Immature natural killer cell (primary cell): ENCODE measurements at places on chromosomes 1 and 21. TPM values are rescaled to one million over a fixed set of nuclear protein-coding genes. Genes with fewer than 3 reads are reported as not detected.

DNA sequence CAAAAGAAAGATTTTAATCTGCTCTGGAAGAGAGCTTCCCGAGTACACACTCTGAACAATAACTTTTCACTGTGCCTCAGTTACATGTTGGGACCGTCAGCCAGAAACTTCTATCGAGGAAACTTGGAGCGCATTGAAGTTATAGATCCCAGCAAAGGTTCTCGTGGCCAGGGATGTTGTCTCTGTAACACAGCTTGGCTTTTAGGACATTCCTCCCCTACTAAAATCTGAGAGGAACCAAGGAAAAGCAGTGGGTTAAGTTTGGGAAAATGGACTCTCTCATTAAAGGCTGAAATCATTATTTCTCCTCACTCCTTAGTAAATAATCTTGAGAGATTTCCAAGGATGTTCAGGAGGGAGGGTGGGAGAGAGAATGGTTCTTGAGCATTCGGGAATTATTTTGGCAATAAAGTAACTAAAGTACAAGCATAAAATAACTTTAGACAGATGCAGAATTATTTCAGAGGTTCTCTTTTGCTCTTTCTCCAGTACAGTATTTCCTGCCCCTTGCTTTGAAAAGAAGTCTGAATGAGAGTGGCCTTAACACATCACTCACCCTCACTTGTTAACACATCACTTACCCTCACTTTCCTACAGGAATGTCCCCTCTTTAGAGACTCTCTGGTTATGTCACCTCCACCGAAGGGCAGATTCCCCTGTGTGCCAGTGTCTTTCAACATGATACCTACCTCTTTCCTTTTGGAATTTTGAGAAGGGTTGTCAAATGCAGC, 1.8 kb upstream of the NFIA start:
- no peak for DNase-seq

- DNase-seq = no peak
Observed at GRCh38 chr1:1626207-1627141, 5.5 kb upstream of the MMP23B start.

- no peak for DNase-seq
Observed at GRCh38 chr1:165443539-165444311, 1.2 kb downstream of the RXRG start.

DNA sequence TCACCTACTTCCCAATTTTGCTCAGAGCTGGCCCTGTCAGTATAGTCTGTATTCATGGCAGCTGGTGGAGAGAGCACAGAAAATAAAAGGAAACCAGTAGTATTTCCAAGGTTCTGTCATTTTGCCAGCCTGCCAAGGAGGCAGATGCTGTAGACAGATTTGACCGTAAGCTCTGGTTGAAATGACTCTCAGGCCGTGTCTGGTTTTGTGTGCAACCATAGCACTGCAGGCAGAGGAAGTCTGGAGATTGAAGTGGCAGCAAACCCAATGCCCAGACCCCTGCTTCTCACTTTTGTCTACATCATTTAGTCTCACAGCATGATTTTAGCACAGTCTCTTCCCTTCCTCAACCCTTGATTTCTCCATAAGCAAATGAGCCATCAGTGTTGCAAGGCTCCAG, 291.7 kb downstream of the PAPPA2 start:
- DNase-seq = no peak

GRCh38 chr1:200877839-200878551, 5.2 kb downstream of the GPR25 start:
- peak; percentile 12 for DNase-seq

DNA sequence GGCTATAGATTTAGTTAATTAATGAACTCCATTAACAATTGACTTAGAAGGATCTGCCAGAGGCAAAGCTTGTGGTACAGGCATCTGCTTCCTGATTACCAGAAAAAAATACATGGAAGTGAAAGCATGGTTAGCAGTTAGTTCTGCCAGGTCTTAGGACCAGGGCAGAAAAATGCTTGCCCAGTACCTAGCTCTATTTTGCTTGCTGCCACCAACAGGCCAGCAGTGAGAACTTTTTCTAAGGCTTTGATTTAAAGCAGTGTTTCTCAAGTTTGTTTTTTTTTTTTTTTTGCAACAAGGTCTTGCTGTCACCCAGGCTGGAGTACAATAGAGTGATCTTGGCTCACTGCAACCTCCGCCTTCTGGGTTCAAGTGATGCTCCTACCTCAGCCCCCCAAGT, 16.4 kb upstream of the MTF1 start:
- no peak for DNase-seq

DNA sequence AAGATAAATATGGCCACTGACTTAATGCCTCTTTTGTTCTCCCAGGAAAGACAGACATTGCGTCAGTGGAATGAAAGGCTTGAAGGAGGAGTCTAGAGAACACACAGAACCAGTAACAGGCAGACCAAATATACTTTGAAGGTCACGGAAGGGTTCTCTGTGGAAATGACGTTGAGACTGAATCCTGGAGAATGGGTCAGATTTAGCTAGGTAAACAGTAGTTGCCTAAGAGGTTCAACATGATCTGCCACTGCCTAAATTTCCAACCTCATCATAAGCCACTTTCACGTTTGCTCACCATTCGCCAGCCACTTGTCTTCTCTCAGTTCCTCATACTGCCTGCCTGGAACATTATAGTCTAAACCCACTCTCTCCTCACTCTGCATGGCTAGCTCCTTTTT, 20.5 kb downstream of the PLA2G4A start:
- DNase-seq = no peak

GRCh38 chr1:23611601-23612327, 52.5 kb upstream of the ID3 start:
- no peak for DNase-seq

DNA sequence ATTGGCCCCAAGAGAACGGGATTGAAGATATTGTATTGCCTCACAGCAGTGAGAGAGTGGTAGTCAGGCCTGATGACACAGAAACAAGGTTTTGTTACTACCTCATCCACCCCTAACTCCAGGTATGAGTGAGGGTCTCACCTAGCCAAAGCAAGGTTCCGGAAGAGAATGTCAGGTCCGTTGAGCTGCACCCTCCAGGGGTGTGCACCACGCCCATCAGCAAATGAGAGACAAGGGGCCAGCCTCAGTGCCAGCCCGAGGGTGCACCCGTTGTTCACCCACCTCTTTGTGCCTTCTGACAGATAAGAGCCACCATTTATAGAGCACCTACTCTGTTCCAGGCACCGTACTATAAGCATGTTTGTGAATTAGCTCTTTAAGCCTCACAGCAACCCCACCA, 121.9 kb upstream of the IPO9 start:
- DNase-seq = no peak

- DNase-seq = no peak
Observed at GRCh38 chr21:45872902-45873301, 108.7 kb upstream of the COL6A1 start.

DNA sequence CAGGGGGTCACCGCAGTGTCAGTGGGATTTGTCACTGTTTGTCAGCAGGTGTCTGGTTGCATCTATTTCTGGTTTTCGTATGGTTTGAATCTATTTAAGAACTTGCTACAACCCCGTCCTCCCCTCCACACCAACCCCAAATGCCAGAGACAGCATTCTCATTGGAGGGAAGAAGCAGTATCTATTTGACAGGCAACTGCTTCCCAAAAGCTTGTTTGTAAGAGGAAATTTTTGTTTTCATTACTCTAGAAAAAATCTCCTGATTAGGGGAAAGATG, 54.4 kb downstream of the NR5A2 start:
- DNase-seq = no peak

- no peak for DNase-seq
Observed at GRCh38 chr1:156118177-156118868, 3.8 kb downstream of the LMNA start.

DNA sequence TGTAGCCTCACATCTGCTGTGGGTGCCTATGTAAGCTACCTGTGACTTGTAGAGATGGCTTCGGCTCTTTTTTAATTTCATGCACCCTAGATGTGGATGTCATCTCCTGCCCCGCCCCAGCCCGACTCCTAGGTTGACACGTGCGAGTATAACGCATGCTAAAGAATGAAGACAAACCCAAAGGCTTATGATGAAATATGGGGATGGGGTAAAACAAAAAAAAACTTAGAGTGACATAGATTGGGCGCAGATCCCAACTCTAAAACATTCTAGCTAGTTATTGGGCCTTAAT, 613 bp upstream of the ERO1B start:
- DNase-seq = no peak

DNA sequence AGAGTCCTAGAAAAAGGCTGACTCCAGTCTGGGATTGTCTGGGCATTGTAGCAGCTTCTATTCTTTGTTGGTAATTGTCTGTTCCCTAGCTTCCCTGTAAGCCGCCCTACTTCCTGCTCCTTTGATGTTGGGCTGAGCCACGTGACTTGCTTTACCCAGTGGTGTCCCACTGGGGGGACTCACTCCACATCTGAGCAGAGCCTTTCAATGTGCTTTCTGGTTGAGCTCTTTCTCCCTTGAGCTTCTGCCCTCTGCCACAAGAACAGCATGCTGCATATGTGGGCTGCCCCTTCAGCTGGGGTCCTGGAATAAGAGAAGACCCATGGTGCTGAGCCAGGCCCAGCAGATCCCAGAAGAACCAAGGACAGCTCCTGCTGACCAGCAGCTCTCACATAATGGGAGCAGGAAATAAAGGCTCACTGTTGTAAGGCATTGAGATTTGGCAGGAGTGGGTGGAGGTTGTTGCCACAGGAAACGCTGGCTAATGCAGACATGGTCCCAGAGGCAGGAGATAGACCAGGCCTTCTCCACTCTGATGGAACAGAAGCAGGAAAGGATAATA, 276.3 kb upstream of the GJB5 start:
- no peak for DNase-seq

DNA sequence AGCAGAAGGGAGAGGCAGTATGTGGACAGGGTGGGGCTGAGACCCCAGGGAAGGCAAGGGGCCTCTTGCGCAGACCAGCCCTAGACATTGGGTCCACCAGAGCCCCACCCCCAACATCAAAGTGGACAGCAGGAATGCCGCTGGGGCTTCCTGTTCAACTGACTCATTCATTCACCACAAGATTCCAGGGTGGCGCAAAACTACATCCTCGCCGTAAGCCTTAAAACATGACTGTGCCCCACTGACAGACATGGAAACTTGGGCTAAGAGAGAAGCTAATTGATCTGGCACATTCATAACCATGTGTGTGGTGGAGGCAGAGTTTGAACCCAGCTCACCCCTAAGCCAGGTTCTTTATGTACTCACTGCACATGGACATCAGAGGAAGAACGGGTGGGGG, 14.0 kb downstream of the COL16A1 start:
- no peak for DNase-seq

DNA sequence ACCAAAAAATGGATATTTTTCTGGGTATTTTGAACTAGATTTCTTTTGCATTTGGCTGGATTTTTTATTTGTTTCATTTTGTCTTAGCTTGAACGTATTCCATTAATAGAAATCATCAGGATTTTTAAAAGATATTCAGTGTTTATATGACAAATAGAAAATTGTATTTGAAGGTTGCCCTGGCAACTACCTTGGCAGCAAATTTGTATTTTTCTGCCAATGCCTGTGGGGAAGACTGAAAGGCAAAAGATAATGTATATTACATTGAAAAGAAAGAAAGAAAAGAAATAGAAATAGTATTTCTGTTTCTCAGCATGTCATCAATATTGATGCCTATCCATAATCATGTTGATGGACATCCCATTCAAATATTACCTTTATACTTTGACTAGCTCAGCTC, 16.8 kb downstream of the VCAM1 start:
- DNase-seq = no peak

- peak; percentile 68 for DNase-seq
Observed at GRCh38 chr1:117059334-117059677, 820 bp upstream of the TTF2 start.

GRCh38 chr1:117529683-117530082, 76.2 kb upstream of the TENT5C start:
- no peak for DNase-seq

- no peak for DNase-seq
Observed at GRCh38 chr21:30582870-30583269, 7.3 kb downstream of the KRTAP22-2 start.

Gene ACOT7
- polyA plus RNA-seq = 26.7 TPM

Gene VWA1
- not detected for polyA plus RNA-seq

Gene BATF3
- polyA plus RNA-seq = 7.2 TPM

Gene TIPRL
- 51.6 TPM for polyA plus RNA-seq

Gene RAB3B
- polyA plus RNA-seq = not detected

Gene NMNAT2
- not detected for polyA plus RNA-seq

Gene STYXL2
- not detected for polyA plus RNA-seq
